Fibroblast of skin of abdomen (primary cell): ENCODE measurements at places on chromosomes 3 and 15.

DNA sequence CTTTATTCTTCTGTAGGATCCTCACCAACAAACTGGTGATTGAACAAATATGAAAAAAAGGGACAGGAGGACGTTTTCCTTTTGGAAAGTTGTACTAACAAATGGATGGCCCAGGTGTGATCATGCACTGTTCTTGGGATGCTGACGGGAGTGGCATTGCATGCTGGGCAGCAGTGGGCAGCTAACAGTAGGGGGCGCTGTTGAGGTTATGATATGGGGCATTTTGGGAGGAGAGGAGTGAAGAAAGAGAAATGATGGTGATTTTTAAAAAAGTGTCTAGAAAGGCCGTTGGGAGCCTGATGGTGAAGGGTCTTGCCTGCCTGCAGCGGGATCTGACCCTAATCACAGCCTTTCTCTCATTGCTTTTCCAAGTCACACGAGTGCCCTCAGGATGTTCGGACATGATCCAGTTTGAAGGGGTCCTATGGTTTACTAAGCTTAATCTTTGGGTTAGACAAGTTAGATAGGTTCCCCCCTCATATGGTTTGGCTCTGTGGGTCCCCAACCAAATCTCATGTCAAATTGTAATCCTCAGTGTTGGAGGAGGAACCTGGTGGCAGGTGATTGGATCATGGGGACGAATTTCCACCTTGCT, 46.2 kb upstream of the PRTG start:
- no peak for DNase-seq

DNA sequence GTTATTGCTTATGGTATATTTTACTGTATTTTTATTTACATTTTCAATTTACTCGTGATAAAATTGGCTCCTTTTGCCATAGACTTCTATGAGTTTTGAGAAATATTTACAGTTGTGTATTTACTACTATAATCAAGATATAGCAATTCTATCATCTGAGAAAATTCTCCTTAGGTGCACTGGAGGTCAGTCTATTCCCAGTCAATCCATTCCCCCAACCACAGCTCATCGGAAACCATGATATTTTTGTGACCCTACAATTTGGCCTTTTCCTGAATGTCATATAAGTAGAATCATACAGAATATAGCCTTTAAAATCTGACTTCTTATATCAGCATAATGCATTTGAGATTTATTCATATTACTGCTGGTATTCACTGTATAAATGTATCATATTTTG, 114.7 kb upstream of the LRTM1 start:
- DNase-seq: peak; percentile 30

- no peak for DNase-seq
These were observed 328.3 kb downstream of the OXSM start for GRCh38 chr3:26118165-26118564.

DNA sequence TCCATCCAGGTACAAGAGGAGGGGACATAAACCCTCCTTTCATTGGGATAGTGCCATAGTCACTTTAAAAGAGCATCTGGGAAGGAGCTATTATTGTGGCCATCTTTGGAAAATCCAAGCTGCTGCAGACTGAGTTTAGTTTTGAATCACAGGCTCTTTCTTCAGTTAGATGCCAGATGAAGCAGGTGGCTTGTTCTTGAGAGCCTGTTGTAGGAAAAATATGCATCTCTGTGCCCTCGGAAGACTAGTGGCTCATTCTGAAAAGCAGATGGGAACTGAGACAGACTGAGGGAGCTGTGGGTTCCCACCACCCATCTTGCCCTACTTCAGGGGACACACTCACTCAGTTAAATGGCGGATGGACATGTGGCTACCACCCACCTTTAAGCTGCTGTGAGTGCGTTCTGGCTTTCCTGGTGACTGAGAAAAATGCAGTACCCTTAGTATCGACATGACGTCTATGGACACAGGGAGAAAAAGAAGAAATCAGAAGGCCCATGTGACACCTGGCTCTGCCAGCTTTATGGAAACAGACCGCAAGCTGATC, 50.2 kb downstream of the RARB start:
- no peak for DNase-seq

DNA sequence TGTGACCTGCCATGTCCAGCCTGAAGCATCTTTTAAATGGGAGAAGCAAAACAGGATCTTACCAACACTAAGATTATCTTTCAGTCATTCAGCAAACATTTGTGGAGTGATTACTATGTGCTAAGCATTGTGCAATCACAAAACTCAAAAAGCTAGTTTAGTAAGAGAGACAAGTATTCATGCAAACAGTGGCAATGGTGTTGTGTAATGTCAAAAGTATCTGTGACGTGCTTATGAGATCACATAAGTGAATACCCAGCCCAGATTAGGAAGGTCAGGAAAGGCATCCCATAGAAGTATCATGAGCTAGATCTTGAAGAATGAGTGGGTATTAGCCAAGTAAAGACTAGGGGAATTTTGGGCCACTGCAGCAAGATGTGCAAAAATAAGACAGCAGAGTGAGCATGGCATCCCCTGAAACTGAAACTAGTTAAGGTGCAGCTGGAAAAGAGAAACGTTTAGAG, 32.1 kb downstream of the SEC62 start:
- DNase-seq: peak; percentile 76

DNA sequence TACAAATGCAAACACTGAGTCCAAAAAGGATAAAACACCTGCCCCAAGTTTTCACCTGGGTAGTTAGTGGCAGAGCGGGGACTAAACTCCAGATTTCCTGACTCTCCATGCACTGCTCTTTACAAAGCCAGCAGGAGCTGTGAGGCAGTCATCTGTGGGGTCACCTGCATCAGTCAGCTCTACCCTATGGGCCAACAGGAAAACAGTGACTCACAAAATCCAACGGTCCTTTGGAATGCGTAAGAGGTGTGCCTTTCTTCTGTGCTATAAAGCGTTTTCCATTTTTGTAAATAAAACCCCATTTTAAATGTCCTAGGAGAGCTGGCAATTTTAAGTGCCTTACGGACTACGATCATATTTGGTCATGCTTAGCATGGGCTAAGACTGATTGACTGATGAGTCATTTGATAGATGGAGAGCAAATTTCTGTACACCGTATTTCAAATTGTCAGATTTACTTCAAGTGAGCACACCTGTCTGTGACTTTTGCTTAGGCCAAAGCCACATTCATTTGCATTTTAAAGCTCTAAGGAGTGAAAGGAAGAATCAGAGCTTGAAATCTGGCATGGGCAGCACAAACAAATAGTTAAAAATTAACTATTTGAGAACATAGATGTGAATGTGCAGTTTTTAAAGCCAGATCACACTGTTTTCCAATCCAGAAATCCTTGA, 4.4 kb upstream of the COL8A1 start:
- DNase-seq: no peak

DNA sequence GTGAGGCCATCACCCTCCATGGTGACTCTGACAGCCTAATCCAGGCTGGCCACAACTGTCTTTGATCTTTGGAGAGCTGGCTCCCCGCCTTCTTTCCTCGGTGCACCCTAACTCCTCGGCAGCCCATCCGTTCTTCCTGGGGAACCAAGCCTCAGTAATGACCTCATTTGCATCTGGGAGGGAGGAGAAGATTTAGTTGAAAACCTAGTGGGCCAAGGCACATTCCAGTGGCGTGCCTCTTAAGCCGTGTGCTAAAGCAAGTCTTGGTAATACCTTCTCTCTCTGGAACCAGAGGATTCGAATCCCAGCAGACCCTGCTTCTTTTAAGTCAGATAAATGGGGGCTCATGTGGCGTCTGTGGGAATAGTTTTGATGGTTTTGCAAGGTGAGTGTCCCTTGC, 233.1 kb downstream of the EBLN2 start:
- DNase-seq: no peak

GRCh38 chr15:92082006-92082843, 228.7 kb downstream of the SLCO3A1 start:
- peak; percentile 70 for DNase-seq

DNA sequence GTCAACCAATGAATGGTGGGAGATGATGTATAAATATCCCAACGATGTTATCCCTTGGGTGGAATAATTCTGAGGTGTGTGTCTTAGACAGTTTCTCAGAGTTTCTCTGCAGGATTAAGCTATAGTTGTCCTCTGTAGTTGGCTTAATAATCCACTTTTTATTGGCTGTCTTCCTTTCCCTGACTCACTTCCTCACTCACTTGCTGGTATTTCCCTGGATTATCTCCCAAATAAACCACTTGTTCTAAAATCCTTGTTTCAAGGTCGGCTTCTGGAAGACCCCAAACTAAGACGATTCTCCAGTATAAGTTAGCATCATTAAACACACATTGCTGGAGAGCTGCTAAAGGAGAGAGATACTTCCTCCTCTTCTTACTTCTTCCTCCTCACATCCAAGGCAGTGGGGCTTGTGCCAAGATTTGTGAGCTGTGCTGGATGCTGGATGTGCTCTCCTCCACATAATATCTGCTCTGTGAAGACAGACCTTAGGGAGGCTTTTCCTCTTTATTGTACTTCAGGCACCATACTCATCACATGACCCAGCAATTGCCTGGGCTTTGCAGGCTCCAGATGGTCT, 22.5 kb upstream of the ROPN1 start:
- peak; percentile 18 for DNase-seq

DNA sequence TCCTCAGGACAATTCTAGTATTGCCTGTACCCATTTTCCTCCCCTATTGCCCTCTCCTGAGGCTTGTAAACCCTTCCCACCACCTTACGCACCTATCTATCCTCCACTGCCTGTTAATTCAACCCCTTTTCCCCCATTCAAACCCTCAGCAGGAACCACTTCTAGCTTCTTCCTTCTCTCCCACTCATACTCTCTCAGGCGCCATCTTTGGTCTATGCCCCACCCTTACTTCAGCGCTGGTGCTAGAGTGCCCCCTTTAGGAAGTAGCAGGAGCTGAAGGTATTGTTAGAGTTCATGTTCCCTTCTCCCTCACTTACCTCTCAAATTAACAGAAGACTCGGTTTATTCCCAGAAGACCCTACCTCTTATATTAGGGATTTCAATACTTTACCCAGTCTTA, 121.8 kb upstream of the NLGN1 start:
- no peak for DNase-seq

DNA sequence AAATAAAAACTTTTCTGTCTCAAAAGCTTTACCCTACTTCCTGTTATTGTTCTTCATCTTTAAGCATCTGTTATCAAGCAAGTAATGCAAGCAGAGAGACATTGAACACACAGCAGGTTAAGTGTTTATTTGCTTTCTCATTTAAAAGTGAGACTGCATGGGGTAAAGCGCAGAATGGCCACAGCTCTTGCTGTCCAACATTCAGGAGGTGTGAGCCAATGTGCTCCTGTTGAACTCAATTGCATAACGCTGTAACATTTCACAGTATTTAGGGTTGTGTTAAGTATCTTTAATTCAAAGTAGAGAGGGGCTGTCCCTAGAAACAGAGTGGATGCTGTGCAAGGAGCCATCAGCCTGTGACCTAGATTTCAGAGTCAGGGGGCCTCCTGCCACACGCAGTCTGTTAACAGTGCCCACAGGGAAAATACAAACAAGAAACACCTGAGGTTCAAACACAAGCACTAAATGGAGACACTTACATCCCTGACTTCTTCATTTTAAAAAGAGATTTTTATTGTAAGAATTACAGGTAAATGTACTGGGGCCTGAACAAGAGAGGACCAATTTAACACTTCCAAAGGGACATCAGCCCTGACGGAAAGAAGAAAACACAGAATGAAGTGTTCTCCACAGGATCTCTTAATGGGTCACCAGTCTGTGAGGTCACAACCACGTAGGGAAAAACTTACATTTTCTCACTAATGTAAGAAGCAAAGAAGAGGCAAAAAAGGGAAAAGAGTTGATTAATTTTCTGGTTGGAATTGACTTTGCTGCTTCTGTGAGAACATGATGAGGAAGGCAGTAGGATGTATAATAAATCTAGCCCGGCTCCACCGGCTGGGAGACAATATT, 815.1 kb downstream of the VGLL3 start:
- no peak for DNase-seq

DNA sequence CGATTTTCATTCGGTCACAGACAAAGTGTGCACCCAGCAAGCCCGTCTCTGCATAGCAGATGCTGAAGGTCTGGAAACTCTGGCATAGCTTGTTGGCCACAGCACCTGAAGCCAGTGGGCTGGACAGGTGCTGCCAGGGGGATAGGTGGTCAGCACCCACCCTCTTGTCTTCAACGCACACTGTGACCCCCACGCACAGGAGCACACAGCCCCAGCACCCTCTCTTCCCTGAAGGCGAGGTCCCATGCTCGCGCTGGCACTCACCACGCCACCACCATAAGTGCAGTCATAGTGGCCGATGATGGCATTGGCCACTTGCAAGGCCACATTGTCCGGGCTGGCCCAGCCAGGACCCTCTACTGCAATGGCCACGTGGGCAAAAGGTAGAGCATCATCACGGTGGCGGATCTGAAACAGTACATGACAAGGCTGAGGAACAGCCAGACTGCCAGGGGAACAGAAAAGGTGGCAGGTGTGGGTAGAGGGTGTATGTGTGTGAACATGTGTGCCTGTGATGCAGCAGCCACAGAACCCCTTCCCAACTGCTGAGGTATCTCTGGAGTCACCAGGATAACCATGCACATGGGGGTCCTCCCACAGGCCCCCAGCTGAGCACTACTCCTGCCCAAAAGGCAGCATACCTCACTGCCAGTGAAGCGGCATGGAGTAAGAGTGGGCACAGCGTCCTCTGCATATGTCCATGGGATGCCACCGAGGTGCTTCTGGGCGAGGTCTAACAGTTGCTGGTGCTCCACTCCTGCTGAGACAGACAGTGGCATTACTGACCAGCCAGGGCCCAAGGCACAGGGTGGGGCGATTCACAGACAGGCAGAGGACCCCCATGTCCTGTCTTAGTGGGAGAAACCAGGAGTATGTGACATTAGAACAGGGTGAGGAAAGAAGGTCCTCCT, 5.8 kb upstream of the COL7A1 start:
- no peak for DNase-seq

DNA sequence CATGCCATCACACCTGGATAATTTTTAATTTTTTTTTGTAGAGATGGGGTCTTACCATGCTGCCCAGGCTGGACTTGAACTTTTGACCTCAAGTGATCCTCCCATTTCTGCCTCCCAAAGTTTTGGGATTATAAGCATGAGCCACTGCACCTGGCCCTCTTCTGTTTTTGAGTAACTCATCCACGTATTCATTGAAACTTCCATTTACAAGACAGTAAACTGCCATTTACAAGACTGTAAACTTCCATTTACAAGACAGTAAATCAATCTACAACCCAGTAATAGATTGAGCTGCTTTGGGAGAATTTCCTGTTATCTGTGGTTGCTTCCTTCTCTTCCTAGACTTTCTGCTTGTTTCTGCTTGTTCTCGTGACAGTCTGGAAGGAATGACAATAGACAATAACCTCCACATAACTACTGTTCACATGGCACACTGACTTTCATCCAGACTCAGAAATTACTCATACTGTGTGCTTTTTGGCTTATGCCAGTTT, 114.7 kb upstream of the CCNL1 start:
- DNase-seq: no peak
